ENCODE measurements at places on chromosomes 4 and X.

DNA sequence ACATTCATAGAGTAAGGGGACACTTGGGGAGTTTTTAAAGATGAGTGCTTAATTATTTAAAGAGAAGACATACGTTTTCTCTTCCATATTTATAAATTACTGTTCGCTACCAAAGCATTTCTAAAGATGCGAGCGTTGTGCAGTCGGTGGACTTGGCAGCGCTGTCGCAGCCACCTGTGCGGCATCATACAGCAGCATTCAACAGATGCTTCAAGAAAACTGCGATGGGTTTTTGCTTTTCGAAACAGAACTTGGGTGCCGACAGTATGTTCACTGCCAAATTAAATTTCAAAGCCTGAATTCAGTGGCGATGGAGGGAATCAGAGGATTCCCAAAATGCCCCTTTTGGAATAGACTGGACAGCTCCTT, 1.6 kb upstream of the HTR2C start:
- no peak for DNase-seq

DNA sequence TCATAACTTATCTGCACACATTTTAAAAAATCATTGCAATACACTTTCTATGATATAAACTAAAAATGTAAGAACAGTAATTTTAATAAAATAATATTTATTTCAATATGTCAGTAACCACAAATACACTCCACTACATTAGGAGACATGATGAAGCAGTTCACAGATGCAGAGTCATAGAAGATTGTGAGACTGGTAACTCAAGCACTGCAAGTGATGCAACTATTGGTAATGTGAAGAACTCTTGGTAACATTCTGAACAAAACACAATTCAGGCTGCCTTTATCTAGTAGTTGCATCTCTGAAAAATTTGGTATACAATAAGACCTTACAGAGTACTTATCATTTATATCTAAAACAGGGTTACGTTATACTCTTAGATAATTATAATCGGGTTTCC, 52.6 kb upstream of the LRAT start:
- DNase-seq, result no peak

DNA sequence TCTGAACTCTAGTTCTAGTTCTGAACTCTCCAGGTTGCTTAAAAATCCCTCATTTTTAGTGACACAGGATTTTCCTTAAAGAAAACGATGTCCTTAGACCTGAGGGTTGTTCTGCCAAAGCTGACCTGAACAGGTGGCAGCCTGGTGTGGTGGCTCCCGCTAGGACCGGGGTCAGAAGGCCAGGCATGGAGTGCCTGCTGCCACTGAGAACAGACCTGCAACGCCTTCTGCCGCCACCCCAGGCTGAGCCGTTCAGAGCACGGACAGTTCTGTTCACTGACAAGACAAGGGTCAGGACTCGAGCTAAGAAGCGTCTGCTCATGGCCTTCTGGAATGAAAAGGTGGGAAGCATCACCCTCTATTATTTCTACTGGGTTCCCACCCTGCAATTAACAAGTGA, 15.8 kb downstream of the DCTD start:
- DNase-seq, result no peak

DNA sequence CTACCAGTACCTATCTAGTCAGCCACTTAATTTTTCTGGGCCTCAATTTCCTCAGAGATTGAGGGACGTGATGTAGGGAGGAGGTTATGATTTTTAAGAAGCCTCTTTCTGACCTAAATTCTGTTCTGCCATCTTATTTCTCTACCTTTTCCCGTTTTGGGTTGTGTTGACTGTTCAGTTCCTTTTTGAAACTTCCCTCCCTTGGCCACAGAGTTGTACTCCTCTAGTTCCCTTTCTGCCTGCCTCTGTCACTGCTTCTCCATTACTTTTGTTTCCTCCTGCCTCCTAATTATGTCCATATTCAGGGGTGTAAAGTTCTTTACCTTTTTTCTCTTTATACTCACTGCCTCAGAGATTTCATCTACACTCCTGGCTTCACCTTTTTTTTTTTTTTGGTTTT, 25.4 kb downstream of the CLCN5 start:
- no peak for DNase-seq

GRCh38 chr4:170420255-170420693, 330.5 kb upstream of the AADAT start:
- DNase-seq, result no peak

- DNase-seq, result no peak
These were observed 593 bp downstream of the NPY1R start for GRCh38 chr4:163331629-163332376.

GRCh38 chrX:115603534-115604074, 42.6 kb downstream of the PLS3 start:
- no peak for DNase-seq

DNA sequence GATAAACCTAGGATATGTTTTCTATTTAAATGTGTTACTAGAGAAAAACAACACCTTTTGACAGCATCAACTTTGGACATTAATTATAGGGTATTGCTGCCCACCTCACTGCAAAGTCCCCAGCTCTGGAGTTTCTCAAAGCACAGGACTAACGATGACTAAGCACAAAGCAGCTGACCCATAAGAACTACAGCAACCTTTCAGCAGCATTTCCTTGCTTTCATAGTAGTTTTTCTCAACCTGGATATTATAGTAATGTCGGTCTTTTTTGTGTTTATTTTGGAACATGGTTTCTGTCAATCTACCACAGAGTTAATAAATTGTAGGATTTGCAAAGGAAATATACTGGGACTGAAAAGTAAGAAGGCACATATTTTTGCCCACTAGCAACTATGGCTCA, 21.5 kb downstream of the HHIP start:
- no peak for DNase-seq

DNA sequence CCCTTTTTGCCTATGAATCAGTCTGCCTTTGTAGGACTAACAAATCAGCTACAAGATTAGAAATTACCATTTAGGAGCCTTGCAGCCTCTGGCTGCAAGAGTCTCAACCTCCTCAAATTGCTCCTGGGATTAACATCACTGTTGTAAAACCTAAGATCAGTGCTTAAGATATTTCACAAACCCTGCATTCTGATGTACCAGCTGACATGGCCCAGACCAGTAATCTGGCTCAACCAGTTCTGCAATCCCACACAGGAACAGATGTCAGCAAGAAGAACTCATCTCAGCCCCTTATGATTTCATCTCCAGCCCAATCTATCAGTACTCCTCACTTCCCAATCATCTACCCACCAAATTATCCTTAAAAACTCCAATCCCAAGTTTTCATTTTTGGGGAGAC, 32.5 kb upstream of the AADAT start:
- DNase-seq, result no peak

- DNase-seq, result no peak
These were observed 56.8 kb downstream of the RBPJ start for GRCh38 chr4:26377328-26378311.

Measured in activated T-cell treated with anti-CD3 and anti-CD28 coated beads for 48 hours (primary cell).